ENCODE measurements at places on chromosomes 1 and 21. TPM values are rescaled to one million over a fixed set of nuclear protein-coding genes. Genes with fewer than 3 reads are reported as not detected.

CFAP141 gene
- not detected for total RNA-seq

FCRL1 gene
- total RNA-seq, result not detected

ETNK2 gene
- total RNA-seq, result 4.4 TPM

FCRL2 gene
- total RNA-seq, result not detected

DNA sequence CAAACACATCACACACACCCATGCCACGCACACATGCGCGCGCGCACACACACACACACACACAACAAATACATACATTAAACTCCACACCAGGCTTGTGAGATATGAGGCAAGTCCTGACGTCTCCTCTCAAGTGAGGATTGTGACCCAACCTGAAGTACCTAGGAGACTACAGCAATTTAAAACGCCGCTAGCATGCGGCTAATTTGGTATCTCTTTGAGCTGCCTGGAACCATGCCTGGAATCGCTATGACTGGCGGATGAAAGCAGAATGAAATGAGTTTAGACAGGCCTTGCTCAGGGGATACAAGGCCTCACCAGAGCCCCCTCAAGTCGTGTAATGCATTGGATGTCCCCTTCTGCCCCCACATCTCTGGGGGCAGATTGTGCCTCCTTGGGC, 1.6 kb upstream of the RAB7B start:
- H3K4me1 ChIP-seq, result peaks cover 41% of the 10 kb centered on the region
- H3K36me3 ChIP-seq, result no peaks in the 10 kb centered on the region
- DNase-seq, result no peak
- peak overlapping the region; percentile 11 for H3K27ac ChIP-seq
- H3K4me3 ChIP-seq, result no peak overlapping the region

DNA sequence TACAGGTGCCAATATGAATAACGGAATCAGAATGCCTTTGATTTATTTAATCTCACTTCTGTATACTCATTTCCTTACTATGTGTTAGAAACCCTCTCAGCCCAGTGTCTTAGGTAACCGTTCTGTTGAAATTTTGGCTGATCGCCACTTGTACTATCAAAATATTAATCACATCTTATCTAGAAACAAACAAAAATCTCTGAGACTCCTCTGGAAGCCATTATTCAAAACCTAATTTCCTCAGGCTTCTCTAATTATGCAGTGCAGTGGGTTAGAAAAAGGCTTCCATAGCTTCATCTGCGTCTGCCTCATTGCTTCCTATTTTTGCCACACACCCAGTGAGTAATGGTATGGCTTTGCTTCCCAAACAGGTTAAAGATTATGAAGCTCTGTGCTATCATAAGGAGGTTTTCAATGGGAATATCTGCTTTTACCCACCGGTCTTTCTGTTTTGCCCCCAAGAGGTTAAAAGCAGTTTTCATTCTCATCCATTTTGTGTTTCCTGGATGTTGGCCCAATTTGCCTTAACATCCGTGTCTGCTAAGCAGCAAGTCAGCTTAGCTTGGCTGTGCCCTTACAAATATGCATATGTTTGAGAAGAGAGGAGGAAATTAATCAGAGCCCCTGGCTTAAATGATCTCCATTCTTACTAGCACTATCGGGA, 129.6 kb downstream of the RYR2 start:
- no peaks in the 10 kb centered on the region for H3K27me3 ChIP-seq
- H3K36me3 ChIP-seq, result no peaks in the 10 kb centered on the region
- H3K4me1 ChIP-seq, result peaks cover 71% of the 10 kb centered on the region
- H3K4me3 ChIP-seq, result peak overlapping the region; percentile 8
- DNase-seq, result no peak
- H3K27ac ChIP-seq, result peak overlapping the region; percentile 10

Data from left ventricle myocardium inferior (tissue), 1 donor.